ENCODE measurements at places on chromosomes 2 and 18.

DNA sequence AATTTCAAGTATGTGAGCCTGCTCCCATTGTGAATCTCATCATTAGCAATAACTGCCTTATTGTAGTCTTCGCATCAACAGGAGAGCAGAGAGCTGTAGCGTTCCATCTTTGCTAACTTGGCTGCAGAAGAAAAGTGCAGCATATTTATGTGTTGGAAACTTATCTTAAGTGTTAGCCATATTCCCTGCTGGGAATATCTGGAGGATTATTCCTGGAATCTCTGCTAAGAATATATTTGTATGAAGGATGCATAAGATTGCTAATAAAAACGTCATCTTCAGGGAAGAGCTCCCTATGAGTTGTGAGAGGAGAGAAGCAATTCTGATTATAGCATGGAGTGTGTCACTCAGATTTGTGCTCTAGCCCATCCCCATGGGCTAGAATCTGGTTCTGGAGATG, 115.1 kb upstream of the REG3G start:
- DNase-seq, result no peak

DNA sequence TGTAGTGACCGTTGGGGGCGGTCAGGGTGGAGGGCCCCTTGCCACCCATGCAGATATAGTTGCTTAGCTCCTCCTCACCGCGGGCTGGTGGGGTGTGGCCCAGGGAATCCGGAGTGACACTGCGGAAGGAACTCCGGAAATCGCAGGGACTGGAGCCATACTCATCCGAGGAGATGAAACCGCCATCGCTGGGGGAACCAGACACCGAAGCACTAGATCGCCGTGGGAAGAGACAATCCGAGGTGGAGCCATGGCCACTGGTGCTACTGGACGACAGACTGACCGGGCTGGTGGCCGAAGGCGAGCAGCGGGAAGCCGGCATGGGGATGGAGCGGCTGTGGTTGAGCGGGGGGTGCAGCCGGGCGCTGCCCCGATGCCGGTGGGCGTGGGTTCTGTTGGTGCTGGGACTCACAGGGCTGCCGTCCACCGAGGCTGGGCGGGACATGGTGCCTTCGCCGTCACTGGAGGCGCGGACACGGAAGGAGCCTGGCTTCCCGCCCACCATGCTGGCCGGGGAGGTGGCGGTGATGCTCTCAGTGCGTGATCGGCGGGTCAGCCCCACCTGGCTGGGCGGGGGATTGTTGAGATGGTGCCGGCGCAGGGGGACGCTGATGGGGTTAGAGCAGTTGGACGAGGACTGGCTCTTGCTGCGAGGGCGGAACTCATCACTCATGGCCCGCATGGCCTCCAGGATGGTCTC, 2.2 kb downstream of the IRS1 start:
- DNase-seq, result no peak

DNA sequence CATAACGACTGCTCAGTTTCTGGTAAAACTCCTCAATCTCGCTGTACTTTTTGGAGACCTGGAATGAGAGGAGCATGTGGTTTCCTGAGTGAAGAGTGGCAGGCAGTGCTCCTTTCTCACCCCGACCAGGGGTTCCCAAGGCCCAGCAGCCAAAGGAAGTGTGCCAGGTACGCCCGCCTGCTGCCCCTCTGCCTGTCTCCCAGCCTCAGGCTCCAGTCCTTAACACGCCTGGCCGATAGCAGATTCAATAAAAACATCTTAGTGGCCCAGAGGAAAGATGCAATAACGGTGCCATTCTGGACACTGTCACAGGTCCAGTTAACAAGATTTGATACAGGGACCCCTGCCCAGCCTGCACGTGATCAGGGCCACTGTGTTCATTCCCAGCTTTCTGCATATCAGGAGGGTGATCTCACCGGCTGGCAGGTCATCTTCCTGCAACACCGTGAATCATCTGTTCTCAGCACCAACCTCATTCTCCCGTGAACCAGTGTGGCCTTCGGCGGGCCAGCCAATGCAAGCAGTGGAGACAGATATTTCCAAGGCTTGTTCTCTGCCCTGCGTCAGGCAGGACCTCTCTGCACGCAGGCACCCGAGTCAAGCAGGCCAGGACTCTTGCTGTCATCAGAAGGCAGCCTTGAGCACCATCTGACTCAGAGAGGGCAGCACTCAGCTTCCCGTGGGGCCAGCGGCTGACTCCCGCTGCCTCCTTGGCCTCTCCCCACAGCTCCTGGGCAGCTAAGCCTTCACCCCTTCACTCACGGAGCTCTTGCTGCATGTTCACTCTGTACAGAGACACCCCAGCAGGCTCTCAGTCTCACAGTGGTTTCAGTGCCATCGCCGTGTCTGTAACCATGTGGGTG, 9.5 kb downstream of the HS1BP3 start:
- DNase-seq, result no peak

DNA sequence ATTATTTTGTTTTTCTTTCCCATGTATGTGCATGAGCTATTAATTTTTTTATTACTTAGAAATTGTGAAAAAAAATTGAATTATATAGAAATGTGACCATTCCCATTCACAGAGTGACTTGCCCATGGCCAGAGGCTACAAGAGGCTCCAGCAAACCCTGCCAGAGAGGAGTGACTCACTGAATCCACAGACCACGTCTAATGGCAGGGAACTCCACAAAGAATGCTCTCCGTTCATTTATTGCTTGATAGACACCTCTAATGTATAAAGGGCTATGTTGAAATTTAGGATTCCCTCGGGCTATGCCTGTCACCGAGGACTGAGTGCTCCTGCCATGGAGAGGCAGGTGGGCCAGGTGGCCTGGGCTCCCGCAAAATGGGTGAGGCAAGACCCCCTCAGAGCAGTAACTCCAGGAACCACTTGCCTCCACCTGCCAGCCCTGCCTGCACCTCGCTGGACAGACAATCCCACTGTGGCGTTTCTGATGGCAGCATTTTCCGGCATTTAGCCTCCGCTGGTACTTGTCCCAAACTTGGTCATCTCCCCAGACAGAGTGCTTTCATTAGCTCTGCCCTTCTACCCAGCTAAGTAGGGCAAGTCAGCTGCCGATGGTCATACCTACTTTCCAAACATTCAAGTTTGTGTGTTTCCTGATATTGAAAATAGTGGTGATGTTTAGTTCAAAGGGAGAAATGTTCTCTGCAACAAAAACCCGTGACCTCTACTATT, 200.3 kb downstream of the PRKCE start:
- DNase-seq, result no peak

- DNase-seq, result no peak
These were observed at the start of gene EGR4 for GRCh38 chr2:73293534-73294171. EGR4 (minus strand) TSS chr2:73293548; CDS start chr2:73293317, 231 bp downstream.

DNA sequence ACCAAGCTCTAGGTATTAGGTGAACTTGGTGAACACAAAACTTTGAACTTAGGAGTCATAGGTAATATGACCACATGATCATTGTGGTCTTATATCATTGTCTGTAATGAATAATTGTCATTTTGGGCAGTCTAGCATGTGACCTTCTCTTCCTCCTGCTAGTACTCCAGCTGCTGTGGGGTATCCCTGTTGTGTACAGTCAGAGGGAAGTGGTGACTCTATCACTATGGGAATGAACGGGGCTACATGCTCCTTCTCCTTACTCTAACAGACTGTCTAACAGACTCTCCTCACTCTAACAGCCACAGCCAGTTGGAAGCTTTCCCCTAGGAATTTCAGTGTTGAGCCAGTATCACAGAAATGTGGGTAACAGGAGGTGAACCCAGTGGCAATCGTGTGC, 68.2 kb upstream of the NEDD4L start:
- DNase-seq, result no peak

DNA sequence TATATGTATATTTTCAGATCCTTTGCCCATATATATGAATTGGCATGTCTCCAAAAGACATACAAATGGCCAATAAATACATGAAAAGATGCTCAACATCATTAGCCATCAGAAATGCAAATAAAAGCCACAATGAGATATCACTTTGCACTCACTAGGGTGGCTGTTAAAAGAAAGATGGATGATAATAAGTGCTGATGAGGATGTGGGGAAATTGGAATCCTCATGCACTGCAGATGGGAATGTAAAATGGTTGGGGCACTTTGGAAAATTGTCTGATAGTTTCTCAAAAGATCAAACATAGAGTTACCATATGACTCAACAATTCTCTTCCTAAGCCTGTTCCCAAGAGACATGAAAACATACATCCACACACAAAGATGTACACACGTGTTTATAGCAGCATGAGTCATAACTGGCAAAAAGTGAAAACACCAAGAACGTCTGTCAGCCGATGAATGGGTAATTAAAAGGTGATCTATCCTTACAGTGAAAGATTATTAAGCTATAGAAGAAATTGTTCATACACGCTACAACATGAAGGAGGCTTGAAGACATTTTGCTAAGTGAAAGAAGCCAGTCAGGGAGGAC, 19.7 kb downstream of the NGEF start:
- DNase-seq, result no peak

GRCh38 chr18:26471027-26471426, 77.3 kb downstream of the KCTD1 start:
- no peak for DNase-seq

GRCh38 chr2:135151615-135152014, 99.5 kb downstream of the RAB3GAP1 start:
- DNase-seq, result no peak

DNA sequence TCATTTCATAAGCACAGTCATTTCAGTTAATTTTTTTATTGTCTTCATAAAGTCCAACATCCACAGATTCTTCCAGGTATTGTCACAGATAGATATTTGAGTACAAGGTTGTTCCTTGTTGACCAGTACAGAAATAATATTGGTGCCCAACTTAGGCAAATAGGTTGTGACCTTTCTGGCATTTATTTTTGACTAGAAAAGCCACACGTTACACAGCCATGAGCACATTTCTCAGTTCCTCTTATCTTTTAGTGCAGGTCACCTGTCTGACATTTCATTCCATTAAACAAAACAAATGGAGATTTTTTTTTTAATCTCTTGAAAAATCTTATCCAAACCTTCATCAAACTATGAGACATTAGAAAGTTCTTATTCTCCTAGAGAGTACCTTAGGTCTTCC, 428.8 kb downstream of the ZNF521 start:
- no peak for DNase-seq

DNA sequence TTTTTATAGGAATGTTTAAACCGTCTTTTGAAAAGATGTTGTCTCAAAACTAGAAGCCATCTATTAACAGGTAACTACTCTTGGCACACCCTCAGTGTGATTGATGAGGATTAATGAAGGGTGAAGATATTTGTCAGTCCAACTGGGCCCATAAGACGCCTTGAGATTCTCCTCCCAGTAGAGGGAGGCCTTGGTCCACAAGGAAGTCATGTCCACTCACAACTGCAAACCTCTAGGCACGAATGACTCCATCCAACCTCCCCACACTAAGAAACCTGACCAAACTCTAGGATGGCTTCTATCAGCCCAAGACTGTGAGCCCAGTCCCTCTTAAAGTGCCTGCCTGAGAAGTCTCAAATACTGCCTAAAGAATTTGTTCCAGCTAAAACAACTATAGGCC, 19.2 kb upstream of the GRP start:
- DNase-seq, result no peak

GRCh38 chr2:24704692-24705091, 88.5 kb downstream of the PTRHD1 start:
- DNase-seq, result no peak

DNA sequence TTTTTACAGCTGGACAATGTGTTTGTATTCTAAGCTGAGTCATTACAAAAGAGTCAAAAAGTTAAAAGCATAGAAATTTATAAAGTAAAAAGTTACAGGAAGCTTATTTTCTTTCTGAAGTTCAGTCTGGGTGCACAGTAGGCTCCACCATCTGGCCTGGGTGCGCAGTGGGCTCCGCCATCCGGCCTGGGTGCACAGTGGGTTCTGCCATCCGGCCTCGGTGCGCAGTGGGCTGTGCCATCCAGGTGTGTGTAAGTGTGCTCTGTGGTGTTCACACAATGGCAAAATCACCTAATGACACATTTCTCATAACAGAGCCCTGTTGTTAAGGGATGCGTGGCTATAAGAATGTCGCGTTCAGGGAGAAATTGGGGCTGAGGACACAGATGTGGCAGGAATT, 195.5 kb downstream of the ANKRD30B start:
- no peak for DNase-seq

All from iPS DF 6.9 (cell line).